ENCODE measurements at places on chromosomes 6 and 20. TPM values are rescaled to one million over a fixed set of nuclear protein-coding genes. Genes with fewer than 3 reads are reported as not detected.

DNA sequence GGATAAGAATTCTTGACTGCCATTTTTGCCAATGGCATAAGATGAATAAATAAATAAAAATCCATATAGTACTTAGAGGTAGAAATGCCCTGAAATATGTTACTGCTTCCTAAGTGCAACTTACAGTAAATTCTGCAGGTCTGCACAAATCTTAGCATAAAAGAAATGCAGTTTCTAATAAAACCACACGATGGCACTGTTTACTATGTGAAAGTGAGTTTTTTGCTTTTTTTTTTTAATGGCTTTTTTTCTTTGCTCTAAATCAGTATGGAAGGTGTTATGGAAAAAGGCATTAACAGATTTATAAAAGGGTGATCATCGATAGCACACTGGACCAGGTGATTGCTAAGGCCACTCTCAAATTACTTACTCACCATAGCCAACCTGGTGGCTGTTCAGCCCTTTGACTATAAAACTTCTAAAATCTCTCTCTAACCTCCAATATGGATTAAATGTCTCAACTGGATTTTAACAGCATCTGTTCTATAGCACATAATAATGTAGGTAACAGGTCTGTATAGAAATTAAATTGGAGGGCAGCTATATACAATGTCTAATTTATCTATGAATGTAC lies 45.8 kb downstream of the AHI1 start:
- peak; percentile 14 for DNase-seq

DNA sequence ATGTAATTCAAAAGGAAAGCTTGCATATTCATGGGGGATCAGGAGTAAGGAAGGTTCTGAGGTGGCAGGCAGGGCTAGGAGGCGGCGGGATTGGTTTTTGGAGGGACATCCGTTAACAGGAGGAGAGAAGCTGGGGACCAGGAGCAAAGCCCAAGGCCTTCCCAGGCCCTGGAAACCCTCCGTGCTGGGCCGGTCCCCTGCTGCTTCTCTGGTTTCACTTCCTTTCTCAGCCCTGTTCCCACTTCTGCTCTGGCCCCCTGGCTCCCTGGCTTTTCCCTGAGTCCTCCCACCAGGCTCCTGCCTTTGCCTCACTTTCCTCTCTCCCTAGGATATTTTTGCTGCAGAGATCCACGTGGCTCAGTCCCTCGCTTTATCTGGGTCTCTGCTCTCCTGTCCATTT lies 26.4 kb upstream of the SALL4 start:
- no peak for DNase-seq

- peak; percentile 95 for DNase-seq
Observed at GRCh38 chr6:166046226-166046625, 121.4 kb downstream of the TBXT start.

- DNase-seq: no peak
Observed at GRCh38 chr20:13249118-13249797, 28.2 kb downstream of the ISM1 start.

GRCh38 chr6:26183581-26184366 lies 96.5 kb downstream of the HFE start:
- DNase-seq: peak; percentile 88

DNA sequence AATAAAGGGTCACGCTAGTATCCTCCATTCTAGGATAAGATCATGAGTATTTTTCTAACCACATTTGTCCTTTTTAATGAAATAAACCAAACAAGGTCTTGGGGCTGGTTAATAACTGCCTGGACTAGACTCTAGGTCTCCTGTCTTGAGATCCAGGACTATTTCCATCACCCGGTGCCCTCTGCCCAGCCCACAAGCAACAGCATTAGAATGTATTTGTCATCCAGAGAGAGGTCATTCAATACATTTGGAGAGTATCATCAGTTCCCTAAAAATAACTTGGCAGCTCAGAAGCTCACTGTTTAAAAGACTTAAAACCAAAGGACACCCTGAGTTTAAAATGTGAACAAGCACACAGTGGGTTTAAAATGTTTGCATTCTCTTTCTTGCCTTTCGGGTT lies 4.4 kb upstream of the RBM24 start:
- DNase-seq: peak; percentile 42

DNA sequence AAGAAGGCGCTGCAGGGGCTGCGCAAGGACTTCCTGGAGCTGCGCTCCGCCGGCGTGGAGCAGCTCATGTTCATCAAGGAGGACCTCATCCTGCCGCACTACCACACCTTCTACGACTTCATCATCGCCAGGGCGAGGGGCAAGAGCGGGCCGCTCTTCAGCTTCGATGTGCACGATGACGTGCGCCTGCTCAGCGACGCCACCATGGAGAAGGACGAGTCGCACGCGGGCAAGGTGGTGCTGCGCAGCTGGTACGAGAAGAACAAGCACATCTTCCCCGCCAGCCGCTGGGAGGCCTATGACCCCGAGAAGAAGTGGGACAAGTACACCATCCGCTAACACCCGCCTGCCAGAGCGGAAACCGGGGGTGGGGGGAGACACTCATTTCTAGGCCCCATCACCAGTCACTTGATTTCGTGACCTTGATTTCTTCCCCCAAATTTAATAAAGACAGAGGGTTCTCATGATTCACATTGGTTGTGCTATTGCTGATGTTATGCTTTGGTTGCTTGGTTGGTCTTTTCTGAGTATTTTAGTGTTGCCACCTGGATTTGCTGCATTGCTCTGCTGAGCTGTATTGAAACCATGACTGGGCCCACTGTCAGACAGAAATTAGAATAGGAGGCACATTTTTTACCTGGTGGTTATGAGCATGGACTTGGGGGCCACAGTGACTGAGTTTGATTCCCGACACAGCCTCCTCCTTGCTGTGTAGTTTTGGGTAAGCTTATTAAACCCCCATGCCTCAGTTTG lies 1.5 kb downstream of the FAM50B start:
- no peak for DNase-seq

DNA sequence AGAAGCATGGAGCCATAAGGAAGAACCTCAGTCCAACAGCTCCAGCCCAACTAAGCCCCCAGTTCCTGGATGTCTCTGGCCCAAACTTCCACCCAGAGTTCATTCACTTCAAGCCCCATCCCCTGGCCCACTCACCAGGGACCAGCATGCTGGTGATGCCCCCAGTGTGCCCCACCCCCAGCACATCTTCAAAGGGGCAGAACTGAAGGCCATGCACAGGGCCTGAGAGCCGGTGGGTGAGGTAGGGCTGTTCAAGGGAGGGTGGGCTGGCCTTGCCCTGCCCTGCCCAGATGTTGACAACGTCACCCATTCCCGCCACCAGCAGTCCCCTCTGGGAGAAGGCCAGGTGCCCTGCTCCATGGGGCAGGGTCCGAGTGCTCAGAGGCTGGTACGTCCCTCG lies 3.6 kb downstream of the B3GALT4 start:
- DNase-seq: no peak

GRCh38 chr6:106163446-106163965 lies 77.4 kb downstream of the PRDM1 start:
- peak; percentile 70 for DNase-seq

- no peak for DNase-seq
Observed at GRCh38 chr6:36803482-36803881, 35.8 kb downstream of the CPNE5 start.

DNA sequence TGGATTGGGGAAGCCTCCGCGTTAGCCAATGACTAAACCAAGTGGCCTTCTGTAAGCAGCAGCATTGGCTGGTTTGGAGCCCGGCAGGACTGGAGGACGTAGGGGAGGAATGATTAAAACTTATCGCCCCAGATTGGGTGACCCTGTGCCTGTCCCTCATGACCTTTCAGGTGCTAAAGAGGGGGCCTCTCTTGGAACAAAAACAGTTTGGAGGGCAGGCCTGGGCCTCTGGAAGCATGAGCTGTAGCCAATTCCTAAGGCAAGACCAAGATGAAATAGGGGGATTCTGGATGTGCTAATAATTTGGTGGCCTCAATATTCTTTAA lies 1.4 kb downstream of the GMPR start:
- DNase-seq: peak; percentile 58

The GABRR1 gene
- not detected for total RNA-seq

The ETV7 gene
- total RNA-seq: 2.4 TPM

The RRBP1 gene
- total RNA-seq: 392 TPM

The OR2B6 gene
- total RNA-seq: not detected

The DLK2 gene
- 0.68 TPM for total RNA-seq

The RTN4IP1 gene
- total RNA-seq: 5.3 TPM
